ENCODE measurements at places on chromosomes 5 and 9.

GRCh38 chr9:104983491-104983890, 55.5 kb upstream of the ABCA1 start:
- peaks cover 13% of the 10 kb centered on the region for H3K4me1 ChIP-seq
- H3K4me3 ChIP-seq: no peak overlapping the region
- no peak overlapping the region for H3K27ac ChIP-seq
- H3K36me3 ChIP-seq: no peaks in the 10 kb centered on the region
- no peak for DNase-seq
- peaks cover 3% of the 10 kb centered on the region for H3K27me3 ChIP-seq

DNA sequence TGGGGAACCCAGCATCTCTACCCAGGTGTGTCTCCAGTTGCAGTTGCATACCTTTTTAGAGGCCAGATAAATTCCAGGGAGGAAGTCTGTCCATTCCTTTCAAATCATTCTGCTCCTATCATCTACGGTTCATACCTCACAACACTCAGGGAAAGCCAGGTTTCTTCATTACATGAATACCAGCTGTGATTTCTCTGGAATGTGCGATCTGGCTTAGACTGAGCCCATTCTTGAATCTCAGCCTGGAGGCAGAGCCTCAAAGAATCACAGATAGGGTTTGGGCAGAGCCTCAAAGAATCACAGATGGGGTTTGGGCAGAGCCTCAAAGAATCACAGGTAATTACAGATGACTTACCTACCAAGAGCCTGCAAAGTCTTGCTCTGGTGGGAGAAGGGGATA, 7.2 kb downstream of the P4HA2 start:
- no peak overlapping the region for H3K27ac ChIP-seq
- no peak for DNase-seq
- H3K36me3 ChIP-seq: peaks cover 12% of the 10 kb centered on the region
- H3K4me3 ChIP-seq: no peak overlapping the region
- no peaks in the 10 kb centered on the region for H3K27me3 ChIP-seq
- H3K4me1 ChIP-seq: peaks cover 17% of the 10 kb centered on the region

GRCh38 chr9:85522459-85523092, 219.2 kb downstream of the AGTPBP1 start:
- H3K36me3 ChIP-seq: no peaks in the 10 kb centered on the region
- DNase-seq: peak; percentile 67
- H3K27ac ChIP-seq: no peak overlapping the region
- H3K4me3 ChIP-seq: peak overlapping the region; percentile 82

GRCh38 chr9:116800885-116801284, 113.8 kb downstream of the TRIM32 start:
- H3K4me1 ChIP-seq: peaks cover 5% of the 10 kb centered on the region
- no peak overlapping the region for H3K27ac ChIP-seq
- no peaks in the 10 kb centered on the region for H3K27me3 ChIP-seq
- no peaks in the 10 kb centered on the region for H3K36me3 ChIP-seq
- H3K4me3 ChIP-seq: no peak overlapping the region

GRCh38 chr9:129463477-129463876, 157.4 kb downstream of the C9orf50 start:
- H3K27me3 ChIP-seq: peaks cover 6% of the 10 kb centered on the region
- no peak overlapping the region for H3K27ac ChIP-seq
- no peak overlapping the region for H3K4me3 ChIP-seq

DNA sequence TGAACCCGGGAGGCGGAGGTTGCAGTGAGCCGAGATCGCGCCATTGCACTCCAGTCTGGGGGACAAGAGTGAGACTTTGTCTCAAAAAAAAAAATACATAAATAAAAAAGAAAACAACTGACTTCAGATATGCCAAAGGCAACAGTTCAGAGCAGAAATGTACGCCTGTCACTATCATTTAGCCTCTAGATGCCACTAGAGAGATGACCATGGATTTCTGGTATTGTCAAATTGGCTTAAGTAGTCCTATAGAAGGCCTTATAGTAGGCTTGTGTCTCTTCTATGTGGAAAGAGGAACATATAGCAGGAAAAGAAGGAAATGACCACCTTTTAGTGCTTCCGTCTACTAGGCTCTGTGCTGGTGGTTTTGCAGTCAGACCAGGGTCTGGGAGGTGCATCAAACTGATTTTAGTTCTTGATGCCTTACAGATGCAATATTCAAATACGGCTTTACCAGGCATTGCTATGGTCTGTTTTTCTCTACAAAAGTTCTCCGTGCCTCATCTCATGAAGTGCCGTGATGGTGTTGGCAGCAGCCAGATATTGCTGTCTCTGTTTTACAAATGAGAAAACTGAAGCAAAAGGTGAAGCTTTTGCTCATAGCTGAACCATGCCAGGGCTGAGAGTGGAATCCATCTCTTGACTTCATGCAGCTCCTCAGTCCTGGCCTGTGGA, 17.2 kb downstream of the AGXT2 start:
- no peak overlapping the region for H3K4me3 ChIP-seq
- peaks cover 39% of the 10 kb centered on the region for H3K4me1 ChIP-seq
- H3K27me3 ChIP-seq: peaks cover 8% of the 10 kb centered on the region
- no peak for DNase-seq
- no peaks in the 10 kb centered on the region for H3K36me3 ChIP-seq

All from nephron progenitor cell (in vitro differentiated cells).